ENCODE measurements at places on chromosomes 6 and 20.

DNA sequence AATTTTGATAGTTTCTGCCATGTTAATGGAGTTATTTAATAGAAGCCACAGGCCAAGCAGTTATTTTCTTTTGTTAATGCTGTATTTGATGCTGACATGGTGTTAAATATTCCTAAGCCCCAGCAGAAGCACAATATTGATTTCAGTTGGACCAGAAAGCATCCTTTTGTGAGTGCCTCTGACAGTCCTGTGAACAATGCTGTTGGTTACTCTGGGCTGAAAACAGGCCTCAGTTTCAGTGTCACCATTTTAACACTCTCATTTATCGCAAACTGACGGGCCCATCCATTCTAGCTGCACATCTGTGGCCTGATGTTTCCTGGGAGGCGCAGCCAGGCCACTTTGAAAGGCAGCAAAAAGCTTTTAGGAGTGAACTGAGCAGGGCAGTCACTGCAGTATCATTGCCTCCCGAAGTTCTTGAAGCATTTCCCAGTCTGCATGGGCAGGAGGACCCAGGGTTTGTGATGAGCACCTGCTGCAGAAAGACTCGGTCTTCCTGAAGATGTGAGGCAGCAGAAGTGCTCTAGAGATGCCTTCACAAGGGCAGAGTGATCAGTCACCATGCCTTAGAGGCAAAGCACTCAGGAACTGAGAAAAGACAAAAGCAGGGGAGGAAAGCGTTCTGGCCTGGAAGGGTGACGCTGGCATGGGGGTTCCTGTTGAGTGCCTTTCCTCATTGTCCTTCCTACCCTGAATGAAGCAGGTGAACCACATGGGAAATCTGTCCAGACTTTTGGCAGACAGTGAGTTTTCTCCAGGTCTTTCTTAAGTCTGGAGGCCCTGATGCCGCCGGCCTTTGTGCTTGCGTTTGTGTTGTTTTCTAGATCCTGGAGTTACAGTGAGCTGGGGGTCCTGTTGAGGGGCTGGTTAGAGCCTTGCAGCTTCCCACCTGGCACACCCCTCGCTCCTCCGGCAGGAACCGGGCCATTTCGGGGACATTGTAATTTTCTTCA, 74.0 kb downstream of the ZDHHC14 start:
- no peak for DNase-seq

GRCh38 chr6:41531591-41532582, 14.3 kb upstream of the FOXP4 start:
- DNase-seq = peak; percentile 85

DNA sequence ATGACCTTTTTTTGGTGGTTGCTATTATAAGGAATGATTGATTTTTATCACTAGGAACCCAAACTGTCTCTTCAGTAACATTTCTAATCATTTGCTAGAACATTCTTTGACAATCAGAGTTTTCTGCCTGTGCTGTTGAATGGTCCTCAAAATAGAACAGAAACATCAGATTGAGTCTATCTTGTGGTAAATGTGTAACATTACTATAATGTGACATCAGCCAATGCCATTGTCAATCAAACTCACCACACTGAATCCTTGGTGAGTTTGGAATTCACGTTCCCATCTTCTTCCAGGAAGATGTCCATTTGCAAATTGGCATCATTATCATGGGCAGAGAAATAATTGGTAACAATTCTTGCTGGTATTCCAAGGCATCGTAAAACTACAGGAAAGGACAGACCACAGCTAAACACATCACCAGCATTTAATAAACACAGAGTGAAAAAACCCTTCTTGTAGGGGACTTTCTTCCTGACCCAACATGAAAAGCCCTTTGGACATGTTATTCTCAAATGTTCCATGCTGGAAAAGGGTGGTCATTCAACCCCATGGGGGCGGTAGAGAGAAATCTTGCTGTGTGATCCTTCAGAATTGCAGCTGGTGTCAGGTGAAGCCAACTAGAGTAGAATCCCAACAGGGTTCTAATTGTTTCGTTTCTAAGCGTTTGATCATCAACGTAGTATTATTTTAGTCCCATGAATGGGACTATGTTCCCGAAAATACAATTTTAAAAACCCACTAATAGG, 98.5 kb downstream of the F13A1 start:
- no peak for DNase-seq

DNA sequence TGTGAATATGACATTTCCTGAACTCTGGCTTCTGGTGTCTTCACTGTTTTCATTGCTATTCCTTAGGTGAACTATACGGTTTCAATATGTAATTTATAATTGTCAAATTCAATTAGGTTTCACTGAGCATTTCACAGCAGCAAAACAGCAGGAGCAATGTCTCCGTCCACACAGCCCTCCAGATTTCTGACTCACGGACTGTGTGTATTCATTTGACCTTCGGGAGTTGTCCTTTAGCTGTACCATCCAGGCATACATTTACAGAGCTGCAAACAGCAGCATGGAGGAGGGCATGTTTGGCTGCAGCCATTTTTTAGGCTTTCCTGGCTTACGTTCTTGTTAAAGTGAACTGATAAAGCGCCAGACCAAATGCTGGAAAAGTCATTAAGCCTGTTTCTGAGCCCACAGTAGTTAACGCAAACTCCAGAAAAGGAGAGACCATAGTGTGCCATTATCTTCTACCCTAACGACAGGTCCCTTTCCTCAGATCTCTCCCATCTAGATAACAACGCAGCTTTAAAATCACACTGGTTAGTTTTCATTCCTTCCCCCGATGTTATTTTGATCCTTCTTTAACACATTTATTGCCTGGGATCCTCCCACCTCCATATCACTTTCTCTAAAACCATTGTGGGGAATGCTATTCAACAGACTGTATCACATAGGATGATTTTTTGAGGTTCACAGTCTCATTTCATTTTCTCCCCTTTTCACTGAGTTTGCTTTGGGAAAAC, 18.3 kb downstream of the FOXC1 start:
- DNase-seq = no peak

GRCh38 chr6:169411722-169412121, 158.1 kb upstream of the THBS2 start:
- no peak for DNase-seq
